Kasumi-1 (cell line): ENCODE measurements at places on chromosomes 1 and 21.

- peak; percentile 77 for DNase-seq
Observed at GRCh38 chr1:246002725-246003441, 504.2 kb downstream of the SMYD3 start.

- DNase-seq: no peak
Observed at GRCh38 chr1:111732718-111733117, 6.5 kb downstream of the INKA2 start.

DNA sequence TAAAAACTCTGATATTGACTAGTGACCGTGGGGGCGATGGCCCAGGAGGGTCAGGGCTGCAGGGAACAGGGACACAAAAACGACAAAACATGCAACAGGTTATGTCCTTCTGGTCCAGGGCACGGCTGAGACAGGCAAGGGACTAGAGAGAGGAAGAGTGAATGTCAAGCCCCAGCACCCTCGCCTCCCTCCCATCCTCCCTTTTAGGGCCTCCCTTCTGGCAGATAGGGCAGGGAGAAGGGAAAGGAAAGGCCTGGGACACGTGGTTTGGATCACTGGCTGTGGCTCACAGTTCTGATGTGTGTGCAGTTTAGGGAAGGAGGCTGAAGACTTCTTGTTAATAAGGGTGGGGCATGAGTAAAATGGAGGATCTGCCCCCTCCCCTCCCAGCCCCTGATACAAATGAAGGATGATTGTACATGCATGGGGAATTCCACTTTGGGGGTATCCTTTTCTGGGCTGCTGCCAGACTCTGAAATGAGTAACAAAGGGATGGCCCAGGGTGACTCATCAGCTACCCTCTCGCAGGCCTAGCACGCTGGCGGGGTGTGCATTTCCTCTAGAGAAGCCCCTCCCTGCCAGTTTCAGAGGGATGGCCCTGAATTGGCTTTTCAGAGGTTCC, 14.2 kb downstream of the CAPN2 start:
- DNase-seq: peak; percentile 90

- no peak for DNase-seq
Observed at GRCh38 chr21:46627726-46628125, 7.7 kb upstream of the PRMT2 start.

- no peak for DNase-seq
Observed at GRCh38 chr1:110390096-110390495, 730 bp downstream of the SLC16A4 start.
